Activated CD4-positive, alpha-beta memory T cell treated with anti-CD3 and anti-CD28 coated beads for 36 hours (primary cell): ENCODE measurements at places on chromosomes 6 and 20. TPM values are rescaled to one million over a fixed set of nuclear protein-coding genes. Genes with fewer than 3 reads are reported as not detected.

CAP2 gene
- total RNA-seq = not detected

VNN1 gene
- total RNA-seq = not detected

PHACTR1 gene
- not detected for total RNA-seq

- peak; percentile 73 for DNase-seq
- no peaks in the 10 kb centered on the region for H3K27me3 ChIP-seq
- H3K4me1 ChIP-seq = peaks cover 54% of the 10 kb centered on the region
Measured at GRCh38 chr6:18262702-18263417, 1.5 kb downstream of the DEK start.

CDK5RAP1 gene
- 39.6 TPM for total RNA-seq

DNA sequence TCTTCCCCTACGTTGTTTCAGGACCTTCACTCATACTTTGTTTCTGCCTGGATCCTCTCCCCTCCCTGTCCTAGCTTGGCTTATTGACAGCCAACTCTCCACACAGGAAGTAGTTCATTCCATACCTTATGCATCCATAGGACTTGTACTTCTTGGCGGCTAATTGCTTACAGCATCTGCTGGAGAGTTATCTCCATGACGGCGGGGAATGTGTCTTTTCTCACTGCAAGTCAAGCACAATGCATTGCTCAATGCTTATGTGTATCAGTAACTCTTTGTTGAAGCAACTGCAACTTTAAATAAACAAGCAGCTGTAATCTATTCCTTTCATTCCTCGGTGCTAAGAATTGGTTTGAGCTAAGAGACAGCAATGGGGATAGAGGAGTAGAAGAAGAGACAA lies 551.3 kb upstream of the EPHA7 start:
- DNase-seq = no peak
- no peaks in the 10 kb centered on the region for H3K27me3 ChIP-seq
- H3K4me1 ChIP-seq = no peaks in the 10 kb centered on the region
- H3K4me3 ChIP-seq = no peak overlapping the region
- no peaks in the 10 kb centered on the region for H3K36me3 ChIP-seq

BFSP1 gene
- 0.36 TPM for total RNA-seq

DNA sequence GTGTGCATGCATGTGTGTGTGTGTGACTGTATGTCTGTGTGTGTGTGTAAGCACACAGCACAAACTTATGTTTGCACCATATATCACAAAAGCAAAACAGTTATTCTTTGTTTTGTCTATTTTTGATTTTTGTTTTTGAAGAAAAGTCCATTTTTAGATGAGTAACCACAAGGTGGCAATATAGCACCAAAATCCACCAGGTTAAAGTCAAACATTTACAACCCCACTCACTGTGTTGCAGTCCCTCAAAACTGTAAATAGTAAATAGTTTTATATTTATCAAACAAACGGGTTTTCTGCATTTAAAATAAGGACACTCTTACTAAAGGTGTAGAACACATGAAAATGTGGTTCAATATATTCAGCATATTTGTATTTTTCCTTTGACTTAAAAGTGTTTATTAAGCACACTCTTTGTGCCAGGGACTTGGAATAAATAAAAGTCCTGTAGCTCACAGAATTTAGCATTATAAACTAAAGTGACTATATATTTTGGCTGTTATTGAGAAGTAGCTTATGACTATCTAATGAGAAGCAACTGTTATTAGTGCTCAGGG lies 118.5 kb downstream of the GFRAL start:
- DNase-seq = no peak
- no peak overlapping the region for H3K4me3 ChIP-seq
- no peaks in the 10 kb centered on the region for H3K27me3 ChIP-seq
- H3K27ac ChIP-seq = no peak overlapping the region

DNA sequence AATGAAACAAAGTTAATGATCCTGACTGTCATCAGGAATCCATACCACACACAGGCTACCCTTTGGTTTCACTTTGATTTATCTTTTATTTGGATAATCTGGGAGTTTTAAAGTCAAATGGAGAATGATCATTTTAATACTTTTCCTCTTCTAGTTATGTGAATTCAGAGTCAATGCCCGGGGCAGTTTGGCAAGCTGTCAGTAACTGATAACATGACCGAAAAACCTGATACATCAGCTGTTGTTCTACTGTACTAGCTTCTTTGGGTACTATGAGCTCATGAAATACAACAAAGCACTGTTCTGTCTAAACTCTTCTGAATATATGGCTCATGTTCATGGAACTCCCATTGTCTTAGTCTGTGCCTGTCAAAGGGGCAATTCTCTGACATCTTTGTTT lies 30.2 kb downstream of the KLHL31 start:
- no peaks in the 10 kb centered on the region for H3K36me3 ChIP-seq
- H3K4me1 ChIP-seq = peaks cover 6% of the 10 kb centered on the region
- no peak overlapping the region for H3K27ac ChIP-seq
- H3K27me3 ChIP-seq = peaks cover 3% of the 10 kb centered on the region
- H3K4me3 ChIP-seq = no peak overlapping the region

GRCh38 chr6:136775548-136775947 lies 16.7 kb downstream of the MAP3K5 start:
- H3K27ac ChIP-seq = peak overlapping the region; percentile 49
- DNase-seq = no peak
- H3K27me3 ChIP-seq = no peaks in the 10 kb centered on the region
- peaks cover 50% of the 10 kb centered on the region for H3K4me1 ChIP-seq
- H3K36me3 ChIP-seq = peaks cover 5% of the 10 kb centered on the region

KCNK5 gene
- 16.2 TPM for total RNA-seq

GFRAL gene
- not detected for total RNA-seq

GRCh38 chr20:17584689-17585088 lies 14.8 kb downstream of the DSTN start:
- no peaks in the 10 kb centered on the region for H3K27me3 ChIP-seq
- no peak for DNase-seq
- peaks cover 7% of the 10 kb centered on the region for H3K36me3 ChIP-seq

- H3K4me3 ChIP-seq = no peak overlapping the region
- H3K27ac ChIP-seq = peak overlapping the region; percentile 20
- H3K4me1 ChIP-seq = peaks cover 36% of the 10 kb centered on the region
- no peak for DNase-seq
Measured at GRCh38 chr6:116392132-116393013, 21.6 kb downstream of the DSE start.

DNA sequence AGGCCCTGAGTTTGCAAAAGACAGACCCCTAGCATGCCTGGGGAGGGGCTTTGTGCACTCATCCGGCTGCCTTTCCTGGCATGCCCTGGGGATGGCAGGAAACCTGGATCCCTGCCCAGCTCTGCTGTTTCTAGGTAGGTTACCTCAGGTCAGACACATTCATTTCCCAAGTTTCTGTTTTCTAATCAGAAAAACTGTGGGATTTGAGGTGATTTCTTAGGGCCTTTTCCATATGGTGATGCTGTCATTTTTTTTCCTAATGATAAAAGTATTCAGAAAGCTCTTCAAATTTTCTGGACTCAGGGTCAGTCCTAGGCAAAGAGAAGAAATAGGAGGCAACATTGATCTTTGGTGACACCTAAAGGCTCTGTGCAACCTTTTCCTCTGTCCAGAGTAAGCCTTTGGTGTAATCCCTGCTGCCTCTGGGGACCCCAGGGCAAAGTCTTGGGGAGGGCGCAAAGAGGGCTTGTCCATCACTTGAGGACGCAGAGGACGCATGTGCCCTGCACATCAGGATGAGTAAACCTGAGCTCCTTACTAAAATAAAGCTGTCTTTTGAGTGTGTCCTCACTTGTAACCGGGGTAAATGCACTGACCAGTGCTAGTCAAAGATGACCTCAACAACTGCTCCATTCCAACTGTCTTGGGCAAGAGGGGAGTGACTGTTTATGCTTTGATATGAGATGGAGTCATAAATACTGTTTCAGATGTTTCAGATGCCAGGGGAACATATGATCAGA lies 13.5 kb upstream of the TRAM2 start:
- DNase-seq = no peak
- no peak overlapping the region for H3K4me3 ChIP-seq
- peaks cover 7% of the 10 kb centered on the region for H3K4me1 ChIP-seq
- H3K36me3 ChIP-seq = no peaks in the 10 kb centered on the region
- H3K27me3 ChIP-seq = no peaks in the 10 kb centered on the region

GRCh38 chr20:42690842-42691437 lies 498.8 kb downstream of the PTPRT start:
- no peaks in the 10 kb centered on the region for H3K4me1 ChIP-seq
- no peak for DNase-seq
- no peak overlapping the region for H3K27ac ChIP-seq
- H3K27me3 ChIP-seq = no peaks in the 10 kb centered on the region
- no peaks in the 10 kb centered on the region for H3K36me3 ChIP-seq

TOP1 gene
- 128 TPM for total RNA-seq

GRCh38 chr20:56395166-56395565 lies 2.7 kb downstream of the CSTF1 start:
- H3K27me3 ChIP-seq = no peaks in the 10 kb centered on the region
- H3K36me3 ChIP-seq = peaks cover 60% of the 10 kb centered on the region
- peaks cover 44% of the 10 kb centered on the region for H3K4me1 ChIP-seq
- DNase-seq = no peak
- no peak overlapping the region for H3K27ac ChIP-seq

FAM217A gene
- not detected for total RNA-seq

DNA sequence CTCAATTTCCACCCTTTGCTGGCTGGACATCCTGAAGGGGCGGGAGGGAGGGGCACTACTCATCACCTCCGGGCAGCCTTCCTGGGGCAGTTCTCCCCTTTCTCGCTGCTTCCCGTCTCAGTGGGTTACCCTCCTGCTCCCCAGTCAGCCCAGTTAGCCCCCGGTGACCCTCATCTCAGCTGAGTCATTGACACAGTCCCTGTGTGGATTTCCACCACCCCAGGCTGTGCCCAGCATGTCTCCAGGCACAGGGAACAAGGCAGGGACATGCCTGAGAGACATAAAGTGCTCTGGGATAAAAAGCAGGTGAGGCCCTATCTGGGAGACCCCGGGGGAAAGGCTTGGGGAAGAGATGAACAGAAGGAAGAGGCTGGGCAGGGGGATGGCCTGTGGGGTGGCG lies 29.9 kb upstream of the HMGA1 start:
- no peak overlapping the region for H3K4me3 ChIP-seq
- peaks cover 22% of the 10 kb centered on the region for H3K4me1 ChIP-seq
- no peaks in the 10 kb centered on the region for H3K27me3 ChIP-seq
- DNase-seq = no peak
- H3K27ac ChIP-seq = no peak overlapping the region
- H3K36me3 ChIP-seq = no peaks in the 10 kb centered on the region

DNA sequence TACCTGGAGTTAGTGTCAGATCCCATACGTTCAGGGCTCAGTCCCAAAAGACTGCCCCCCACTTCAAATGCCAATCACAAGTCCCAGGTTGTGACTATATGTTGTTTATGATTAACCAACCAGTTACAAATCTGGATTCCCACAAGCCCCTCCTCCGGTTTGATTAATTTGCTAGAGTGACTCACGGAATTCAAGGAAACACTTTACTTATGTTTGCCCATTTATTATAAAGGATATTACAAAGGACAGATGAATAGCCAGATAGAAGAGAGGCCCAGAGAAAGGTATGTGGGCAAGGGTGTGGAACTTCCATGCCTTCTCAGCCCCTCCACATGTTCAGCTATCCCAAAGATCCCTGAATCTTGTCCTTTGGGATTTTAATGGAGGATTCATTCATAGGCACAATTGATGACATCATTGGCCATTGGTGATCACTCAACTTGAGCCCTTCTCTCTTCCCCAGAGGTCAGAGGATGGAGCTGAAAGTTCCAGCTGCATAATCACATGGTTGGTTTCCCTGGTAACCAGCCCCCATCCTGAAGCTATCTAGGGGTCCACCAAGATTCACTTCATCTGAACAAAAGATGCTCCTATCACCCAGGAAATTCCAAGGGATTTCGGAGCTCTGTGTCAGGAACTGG lies 2.0 kb downstream of the ECT2L start:
- no peaks in the 10 kb centered on the region for H3K4me1 ChIP-seq
- DNase-seq = no peak
- peaks cover 1% of the 10 kb centered on the region for H3K36me3 ChIP-seq

- no peaks in the 10 kb centered on the region for H3K36me3 ChIP-seq
- H3K4me3 ChIP-seq = no peak overlapping the region
- H3K4me1 ChIP-seq = peaks cover 11% of the 10 kb centered on the region
Measured at GRCh38 chr20:15895126-15895525, 678.1 kb downstream of the KIF16B start.

GRCh38 chr6:170124150-170124549 lies 166.7 kb downstream of the DLL1 start:
- H3K27me3 ChIP-seq = peaks cover 4% of the 10 kb centered on the region
- peaks cover 7% of the 10 kb centered on the region for H3K36me3 ChIP-seq
- H3K4me3 ChIP-seq = no peak overlapping the region
- no peak overlapping the region for H3K27ac ChIP-seq
- DNase-seq = no peak

DNA sequence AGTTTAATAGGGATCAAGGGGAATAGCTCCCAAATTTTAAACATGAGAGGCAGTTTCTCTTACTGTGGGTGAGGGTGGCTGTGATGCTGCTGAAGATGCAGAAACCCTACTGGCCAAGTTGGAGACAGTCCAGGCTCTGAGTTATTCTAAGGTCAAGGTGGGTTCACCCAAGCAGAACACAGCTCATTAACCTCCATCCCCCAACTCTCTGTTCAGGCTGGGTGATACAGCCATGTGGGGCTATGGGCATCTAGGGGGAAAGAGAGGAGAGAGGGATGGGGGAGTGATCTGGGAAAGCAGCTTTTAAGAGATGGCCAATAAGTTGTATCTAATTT lies 18.9 kb upstream of the TRAM2 start:
- no peaks in the 10 kb centered on the region for H3K27me3 ChIP-seq
- peaks cover 13% of the 10 kb centered on the region for H3K4me1 ChIP-seq
- no peaks in the 10 kb centered on the region for H3K36me3 ChIP-seq
- no peak overlapping the region for H3K27ac ChIP-seq

GRCh38 chr6:11194356-11195218 lies 37.9 kb downstream of the NEDD9 start:
- H3K27ac ChIP-seq = no peak overlapping the region
- H3K27me3 ChIP-seq = no peaks in the 10 kb centered on the region
- no peak for DNase-seq

RNF144B gene
- 2.1 TPM for total RNA-seq

DNA sequence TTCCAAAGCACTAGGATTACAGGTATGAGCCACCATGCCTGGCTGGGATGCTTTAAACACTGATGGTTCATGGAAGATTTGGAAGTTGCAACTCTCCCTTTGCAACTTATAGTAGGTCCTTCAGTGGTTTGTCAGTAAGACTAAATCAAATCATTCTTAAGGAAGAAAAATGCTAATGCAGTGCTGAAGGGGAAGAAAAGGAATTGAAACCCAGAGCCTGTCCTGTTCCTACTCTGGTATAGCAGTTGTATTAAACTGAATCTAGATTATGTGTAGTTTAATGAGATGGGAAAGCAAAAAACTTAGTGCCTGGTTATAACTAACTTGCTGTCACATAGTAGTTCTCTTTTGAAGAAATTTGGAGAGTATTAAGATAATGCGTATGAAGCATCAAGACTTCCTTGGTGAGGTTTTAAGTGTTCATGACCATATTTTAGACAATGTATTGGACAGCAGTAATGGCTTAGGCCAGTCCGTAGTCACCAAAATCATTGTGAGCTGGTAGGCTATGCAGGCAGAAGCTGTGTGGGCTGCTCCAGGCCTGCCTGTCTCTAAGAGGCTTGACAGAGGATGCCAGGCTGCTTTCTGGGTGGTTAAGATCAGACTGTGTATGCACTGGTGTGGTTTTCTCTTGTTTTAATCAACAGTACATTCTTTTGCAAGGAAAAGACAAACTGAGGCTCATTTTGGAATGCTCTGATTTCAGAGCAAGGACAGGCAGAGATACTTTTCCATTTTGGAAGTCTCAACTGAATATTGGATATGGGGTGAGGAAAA lies 14.0 kb downstream of the PAQR8 start:
- no peaks in the 10 kb centered on the region for H3K27me3 ChIP-seq
- H3K4me1 ChIP-seq = peaks cover 54% of the 10 kb centered on the region
